ENCODE measurements at places on chromosomes 7 and 10.

GRCh38 chr10:89245802-89246201 lies 5.8 kb downstream of the LIPA start:
- no peak for DNase-seq

DNA sequence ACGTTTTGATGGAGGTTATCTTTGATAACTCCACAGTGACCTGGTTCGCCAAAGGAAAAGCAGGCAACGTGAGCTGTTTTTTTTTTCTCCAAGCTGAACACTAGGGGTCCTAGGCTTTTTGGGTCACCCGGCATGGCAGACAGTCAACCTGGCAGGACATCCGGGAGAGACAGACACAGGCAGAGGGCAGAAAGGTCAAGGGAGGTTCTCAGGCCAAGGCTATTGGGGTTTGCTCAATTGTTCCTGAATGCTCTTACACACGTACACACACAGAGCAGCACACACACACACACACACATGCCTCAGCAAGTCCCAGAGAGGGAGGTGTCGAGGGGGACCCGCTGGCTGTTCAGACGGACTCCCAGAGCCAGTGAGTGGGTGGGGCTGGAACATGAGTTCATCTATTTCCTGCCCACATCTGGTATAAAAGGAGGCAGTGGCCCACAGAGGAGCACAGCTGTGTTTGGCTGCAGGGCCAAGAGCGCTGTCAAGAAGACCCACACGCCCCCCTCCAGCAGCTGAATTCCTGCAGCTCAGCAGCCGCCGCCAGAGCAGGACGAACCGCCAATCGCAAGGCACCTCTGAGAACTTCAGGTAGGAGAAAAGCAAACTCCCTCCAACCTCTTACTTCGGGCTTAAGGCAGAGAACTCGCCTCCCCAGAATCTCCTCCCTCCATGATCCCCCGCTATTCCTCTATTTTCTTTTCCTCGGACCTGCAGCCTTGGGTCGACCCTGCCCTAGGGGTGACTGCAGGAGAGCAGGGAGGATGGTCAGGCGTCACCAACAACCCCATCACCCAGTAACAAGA lies at the start of gene SERPINE1:
Gene SERPINE1, plus strand, starts transcription at position 454 of the 809 bp plus-strand sequence. CDS start 1,290 bp downstream, outside the sequence.
- DNase-seq, result no peak

DNA sequence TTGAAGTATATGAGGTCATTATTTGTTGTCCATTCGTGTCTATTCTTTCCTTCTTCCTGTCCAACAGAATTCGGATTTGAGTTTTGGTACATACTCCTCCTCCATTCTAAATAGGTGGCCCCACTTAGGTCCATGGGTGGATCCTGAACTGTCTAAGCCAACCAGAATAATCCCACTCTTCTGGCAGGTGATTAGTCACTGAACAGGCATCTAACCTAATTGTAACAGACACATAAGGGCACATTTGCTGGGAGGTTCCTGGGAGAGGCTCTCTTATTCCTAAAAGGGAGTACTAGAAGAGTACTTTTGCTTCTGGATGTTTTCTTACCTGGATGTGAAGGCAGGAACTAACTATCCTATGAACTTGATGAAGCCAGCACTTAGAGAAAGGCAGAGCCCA lies 16.8 kb downstream of the LRRC72 start:
- DNase-seq, result no peak

DNA sequence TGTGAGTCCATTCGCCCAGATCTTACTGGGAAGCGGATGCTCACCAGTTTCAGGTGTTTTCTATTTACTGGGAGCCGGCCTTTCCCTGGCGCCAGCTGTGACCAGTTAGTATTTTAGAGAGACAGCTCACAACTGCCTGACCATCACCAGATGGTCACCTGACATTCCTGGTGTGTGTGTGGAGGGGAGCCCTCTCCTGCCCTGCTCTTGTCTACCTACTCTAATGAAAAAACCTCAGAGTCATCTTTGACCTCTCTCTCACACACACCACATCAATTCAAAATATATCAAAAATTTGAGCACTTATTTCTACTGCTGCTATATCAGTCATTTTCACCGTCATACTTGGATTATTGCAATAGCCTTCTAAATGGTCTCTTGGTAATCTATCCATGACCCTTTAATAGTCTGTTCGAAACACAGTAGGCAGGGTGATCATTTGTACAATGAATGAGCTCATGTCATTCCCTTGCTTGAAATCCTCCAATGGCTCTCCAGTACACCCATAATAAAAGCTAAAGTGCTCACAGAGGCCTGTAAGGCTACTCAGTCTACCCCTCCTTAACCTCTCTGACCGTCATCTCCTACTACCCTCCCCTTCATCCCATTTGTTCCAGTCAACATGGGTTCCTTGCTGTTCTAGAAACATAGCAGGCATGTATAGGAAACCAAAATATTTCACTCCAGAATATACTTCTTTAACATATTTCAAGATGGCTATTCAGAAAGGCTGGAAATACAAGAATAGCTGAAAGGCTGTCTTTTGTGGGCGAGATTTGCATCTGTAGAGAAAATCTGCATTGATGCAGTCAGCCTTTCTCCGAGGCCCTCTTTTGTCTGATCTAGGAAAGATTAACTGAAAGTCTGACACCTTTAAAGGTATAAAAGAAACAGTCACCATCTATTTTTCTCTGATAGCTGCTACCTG lies 17.5 kb upstream of the NT5C3A start:
- DNase-seq, result no peak

- DNase-seq, result no peak
Observed at GRCh38 chr7:39405581-39405980, 160.6 kb upstream of the YAE1 start.

GRCh38 chr7:88465600-88465999 lies 158.9 kb upstream of the STEAP4 start:
- no peak for DNase-seq
